ENCODE measurements at places on chromosomes 16 and 17.

DNA sequence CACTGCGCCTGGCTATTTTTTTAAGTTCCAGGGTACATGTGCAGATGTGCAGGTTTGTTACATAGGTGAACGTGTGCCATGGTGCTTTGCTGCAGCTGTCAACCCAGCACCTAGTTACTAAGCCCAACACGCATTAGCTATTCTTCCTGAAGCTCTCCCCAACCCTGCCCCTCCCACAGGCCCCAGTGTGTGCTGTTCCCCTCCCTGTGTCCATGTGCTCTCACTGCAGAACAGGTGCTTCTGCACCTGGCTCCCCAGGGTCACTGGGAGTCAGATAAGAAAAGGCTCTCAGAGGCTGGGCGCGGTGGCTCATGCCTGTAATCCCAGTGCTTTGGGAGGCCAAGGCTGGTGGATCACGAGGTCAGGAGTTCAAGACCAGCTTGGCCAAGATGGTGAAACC is 6.2 kb downstream of the HASPIN start:
- DNase-seq = no peak

GRCh38 chr17:50839591-50840310 is 4.4 kb downstream of the WFIKKN2 start:
- DNase-seq = peak; percentile 31

GRCh38 chr17:21164216-21164615 is 37.5 kb downstream of the DHRS7B start:
- DNase-seq = no peak

- peak; percentile 86 for DNase-seq
Observed at GRCh38 chr17:13114601-13115031, 96.8 kb upstream of the ELAC2 start.

- no peak for DNase-seq
Observed at GRCh38 chr17:5629128-5629527, 44.8 kb upstream of the NLRP1 start.

DNA sequence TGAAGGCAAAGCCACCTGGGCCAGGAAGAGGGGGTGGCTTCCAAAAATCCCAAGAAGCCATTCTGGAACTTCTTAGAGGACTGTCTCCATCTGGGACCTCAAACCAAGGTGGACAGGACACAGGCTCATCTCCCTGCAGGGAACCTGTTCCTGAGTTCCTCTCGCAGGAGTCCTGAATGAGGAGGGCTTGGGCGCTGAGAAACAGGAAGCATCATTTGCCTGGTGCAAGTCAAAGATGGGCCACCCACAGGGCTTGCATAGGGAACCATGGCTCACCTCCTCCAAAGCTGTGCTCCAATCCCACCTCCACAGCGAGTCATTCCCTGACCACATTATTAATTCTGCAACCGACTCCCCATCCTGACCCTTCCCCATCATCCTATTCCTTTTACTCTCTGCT is 55.0 kb upstream of the RPL38 start:
- peak; percentile 20 for DNase-seq

DNA sequence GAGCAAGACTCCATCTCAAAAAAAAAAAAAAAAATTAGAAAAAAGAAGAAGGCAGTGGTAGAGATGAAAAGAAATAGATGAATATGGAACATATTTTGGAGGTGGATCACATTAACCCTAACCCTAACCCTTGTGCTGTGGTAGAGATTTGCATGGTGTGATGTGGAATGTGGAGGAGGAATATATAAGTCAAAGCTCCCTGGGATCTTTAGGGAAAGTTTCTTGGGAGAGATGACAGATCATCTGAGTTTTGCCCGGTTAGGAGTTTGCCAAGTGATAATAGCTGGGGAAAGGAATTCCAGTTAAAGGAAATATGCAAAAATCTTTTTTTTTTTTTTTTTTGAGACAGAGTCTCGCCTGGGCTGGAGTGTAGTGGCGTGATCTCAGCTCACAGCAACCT is 13.0 kb upstream of the BLMH start:
- no peak for DNase-seq

- no peak for DNase-seq
Observed at GRCh38 chr17:78375401-78376151, 2.9 kb upstream of the PGS1 start.

GRCh38 chr17:46027976-46028325 is 28.9 kb downstream of the STH start:
- DNase-seq = no peak

- DNase-seq = no peak
Observed at GRCh38 chr16:51522902-51523301, 371.8 kb upstream of the SALL1 start.

DNA sequence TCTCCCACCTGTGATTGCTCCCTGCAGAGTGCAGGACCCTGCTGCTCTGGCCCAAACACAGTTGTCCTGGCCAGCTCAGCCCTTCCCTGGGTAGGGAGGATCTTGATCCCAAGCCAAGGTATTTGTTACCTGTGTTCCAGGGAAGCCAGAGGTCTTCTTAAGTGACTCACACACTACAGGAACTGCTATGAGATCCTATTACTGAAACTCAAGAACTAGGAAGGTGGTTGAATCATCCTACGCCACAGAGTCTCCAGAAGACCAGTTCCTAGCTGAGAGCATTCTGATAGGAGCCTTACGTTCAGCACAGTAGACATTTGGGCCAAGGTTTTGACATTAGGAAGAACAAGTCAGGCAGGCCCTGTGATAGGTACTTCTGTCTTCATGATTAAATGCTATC is 12.0 kb downstream of the CHST6 start:
- no peak for DNase-seq

DNA sequence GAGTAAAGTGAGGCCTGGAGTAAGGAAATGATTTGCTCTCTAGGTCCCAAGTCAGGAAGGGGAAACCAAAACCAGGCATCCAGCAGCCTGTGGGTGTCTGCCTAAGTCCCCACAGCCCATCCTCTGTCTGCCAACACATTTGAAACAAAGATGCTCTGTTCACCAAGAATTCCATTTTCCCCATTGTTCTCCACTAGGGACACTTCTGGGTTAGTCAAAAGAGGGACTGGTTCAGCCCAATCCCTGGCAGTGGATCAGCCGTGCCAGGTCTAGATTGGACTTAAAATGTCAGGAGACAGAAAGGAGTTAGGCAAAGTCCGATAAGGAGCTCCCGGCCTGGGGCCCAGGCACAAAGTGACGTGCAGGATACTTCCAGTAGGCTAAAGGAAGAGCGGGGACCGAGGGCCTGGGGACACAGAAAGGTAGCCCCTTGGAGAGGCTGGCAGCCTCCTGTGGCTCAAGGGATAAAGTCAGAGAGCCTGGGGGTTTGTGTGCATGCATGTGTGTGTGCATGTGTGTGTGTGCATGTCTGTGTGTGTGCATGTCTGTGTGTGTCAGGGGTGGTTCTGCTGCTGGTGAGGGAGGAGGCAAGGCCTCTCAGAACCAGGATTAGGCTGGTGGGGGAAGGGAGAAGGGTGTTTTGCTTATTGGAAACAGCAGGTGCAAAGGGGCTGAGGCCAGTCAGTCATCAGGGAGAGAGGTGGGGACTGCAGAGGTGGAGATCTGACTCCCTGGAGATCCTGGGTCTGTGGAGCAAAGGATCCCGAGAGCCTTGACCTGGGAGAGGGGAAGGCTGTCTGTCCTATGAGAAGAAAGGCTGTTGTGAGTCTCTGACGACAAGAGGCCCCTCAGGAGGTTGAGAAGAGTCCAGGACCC is 41.7 kb upstream of the IL34 start:
- DNase-seq = no peak

- no peak for DNase-seq
Observed at GRCh38 chr17:82616021-82616711, 32.1 kb downstream of the WDR45B start.

DNA sequence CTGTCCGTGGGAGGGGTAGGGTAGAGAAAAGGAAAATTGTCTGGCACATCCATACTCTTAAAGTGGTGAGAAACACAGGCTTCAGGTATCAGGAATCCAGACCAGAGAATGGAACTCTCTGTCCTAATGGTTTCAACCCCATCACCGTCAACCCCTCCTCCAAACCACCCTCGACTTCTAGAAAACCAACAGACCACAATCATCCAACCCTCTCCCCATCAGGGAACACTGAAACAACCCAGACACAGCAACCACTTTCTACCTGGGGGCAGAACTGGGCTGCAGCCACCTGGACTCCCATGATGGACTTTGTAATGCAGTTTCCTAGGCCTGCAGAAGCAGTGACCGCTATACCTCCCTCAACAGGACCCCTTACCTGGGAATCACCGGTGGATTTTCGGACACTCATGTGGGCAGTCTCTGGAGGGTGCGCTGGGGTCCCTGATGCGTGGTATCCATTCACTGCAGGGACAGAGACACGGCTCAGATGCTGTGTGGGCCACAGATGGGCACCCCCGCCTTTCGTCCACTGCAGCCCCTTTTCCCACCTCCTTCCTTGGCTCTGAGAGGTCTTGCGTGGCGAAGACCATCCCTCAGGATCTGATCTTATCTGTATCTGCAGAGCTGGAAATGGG is 64.3 kb upstream of the RCVRN start:
- DNase-seq = no peak

Data from H9 (cell line).